ENCODE measurements at places on chromosomes 7 and 10.

DNA sequence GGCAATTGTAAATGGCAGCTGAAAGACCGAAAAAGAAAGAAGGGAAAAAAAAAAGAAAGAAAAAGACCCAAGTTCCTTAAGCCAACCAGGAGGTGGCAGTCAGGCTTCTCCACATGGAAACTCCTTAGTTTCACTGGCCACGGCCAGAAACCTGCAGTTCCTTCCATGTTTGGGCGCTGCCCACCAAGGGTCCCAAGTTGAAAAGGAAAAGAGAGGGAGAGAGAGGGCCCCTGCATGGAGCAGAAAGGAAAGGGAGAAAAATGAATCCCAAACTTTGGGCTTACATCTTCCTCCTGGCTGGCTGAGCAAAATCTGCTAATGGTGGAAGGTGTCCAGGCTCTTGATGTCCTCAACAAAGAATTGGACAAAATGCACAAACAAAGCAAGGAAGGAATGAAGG is 31.8 kb upstream of the ABCA13 start:
- DNase-seq, result no peak

DNA sequence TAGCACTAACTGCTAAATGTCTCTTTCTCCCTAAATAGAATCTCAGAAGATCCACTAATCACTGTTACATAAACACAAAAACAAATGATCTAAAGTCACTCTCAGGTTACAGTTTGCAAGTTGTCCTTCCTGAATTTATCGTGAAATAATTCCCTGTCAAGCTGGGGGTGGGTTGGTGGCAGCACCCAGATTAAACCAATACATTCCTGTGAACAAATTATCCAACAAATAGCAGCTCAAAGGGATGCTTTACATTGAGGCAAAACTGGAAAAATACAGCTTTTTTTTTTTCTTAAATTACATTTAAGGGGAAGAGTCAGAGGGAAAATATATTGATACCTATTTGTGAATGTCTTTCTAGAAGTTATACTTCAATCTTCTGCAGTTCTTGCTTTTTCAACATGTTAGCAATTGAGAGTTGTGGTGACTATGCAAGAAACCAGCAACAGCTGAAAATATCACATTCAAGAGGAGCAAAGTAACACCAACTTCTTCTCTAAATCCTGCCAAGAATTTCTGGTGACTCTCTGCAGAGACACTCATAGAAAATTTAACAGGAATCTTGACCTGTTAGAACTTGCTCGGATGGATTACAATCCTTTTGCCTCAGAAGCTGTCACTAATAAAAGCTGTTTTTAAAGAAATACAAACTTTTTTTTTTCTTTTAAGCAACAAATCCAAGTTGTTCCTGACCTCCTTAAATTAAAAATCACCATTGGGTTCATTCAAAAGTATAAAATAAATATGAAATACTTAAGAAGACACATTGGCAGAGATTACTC is 18.9 kb downstream of the LMOD2 start:
- no peak for DNase-seq

- no peak for DNase-seq
Observed at GRCh38 chr10:80322158-80322557, 32.7 kb upstream of the MAT1A start.

- no peak for DNase-seq
Observed at GRCh38 chr7:80185571-80185970, 50.9 kb downstream of the GNAI1 start.

GRCh38 chr7:156143683-156144082 is 331.4 kb upstream of the SHH start:
- no peak for DNase-seq

GRCh38 chr10:119131512-119132240 is 27.8 kb downstream of the DENND10 start:
- peak; percentile 34 for DNase-seq

- DNase-seq, result no peak
Observed at GRCh38 chr10:119342335-119342734, 135.0 kb downstream of the GRK5 start.

Data from activated CD4-positive, alpha-beta T cell treated with anti-CD3 and anti-CD28 coated beads, Interleukin-2, amount 50 U/mL, for 24 hours (primary cell).